ENCODE measurements at places on chromosomes 1 and 21. TPM values are rescaled to one million over a fixed set of nuclear protein-coding genes. Genes with fewer than 3 reads are reported as not detected.
A peak's percentile ranks its signal among the peaks of the same experiment; 100 is the strongest.

LAD1 gene
- total RNA-seq = 1.3 TPM

- DNase-seq = no peak
Observed at GRCh38 chr1:36387141-36387949, 1.6 kb upstream of the STK40 start.

CFHR5 gene
- not detected for total RNA-seq

DNA sequence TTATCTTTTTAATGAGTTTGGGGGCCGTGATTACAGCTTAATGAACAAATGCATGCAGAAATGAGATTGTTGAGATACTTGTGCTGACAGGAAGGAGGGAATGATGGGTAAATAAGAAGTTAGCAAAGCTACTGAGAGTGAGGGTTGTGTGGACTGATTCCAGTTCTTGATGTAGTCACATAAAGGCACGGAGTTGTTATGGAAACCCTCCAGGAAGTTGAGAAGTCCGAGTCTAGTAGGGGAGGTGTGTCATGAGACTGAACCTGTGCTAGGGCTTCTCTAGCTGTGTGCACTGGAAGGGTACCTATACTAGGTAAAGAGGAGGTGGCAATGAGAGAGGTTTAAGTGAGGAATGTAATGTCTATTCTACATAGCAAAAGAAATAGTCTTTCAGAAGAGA, 475.7 kb downstream of the USP25 start:
- no peak for DNase-seq

CENPF gene
- total RNA-seq = 2.9 TPM

- no peak for DNase-seq
Observed at GRCh38 chr1:217021956-217022355, 298.7 kb upstream of the ESRRG start.

GRCh38 chr1:247440001-247440620, 17.8 kb downstream of the OR2B11 start:
- no peak for DNase-seq

GRCh38 chr1:37673920-37674319, 18.4 kb upstream of the CDCA8 start:
- DNase-seq = no peak

- no peak for DNase-seq
Observed at GRCh38 chr1:18676332-18676781, 45.7 kb downstream of the PAX7 start.

GRCh38 chr1:200818248-200818647, 54.5 kb upstream of the GPR25 start:
- DNase-seq = no peak

DNA sequence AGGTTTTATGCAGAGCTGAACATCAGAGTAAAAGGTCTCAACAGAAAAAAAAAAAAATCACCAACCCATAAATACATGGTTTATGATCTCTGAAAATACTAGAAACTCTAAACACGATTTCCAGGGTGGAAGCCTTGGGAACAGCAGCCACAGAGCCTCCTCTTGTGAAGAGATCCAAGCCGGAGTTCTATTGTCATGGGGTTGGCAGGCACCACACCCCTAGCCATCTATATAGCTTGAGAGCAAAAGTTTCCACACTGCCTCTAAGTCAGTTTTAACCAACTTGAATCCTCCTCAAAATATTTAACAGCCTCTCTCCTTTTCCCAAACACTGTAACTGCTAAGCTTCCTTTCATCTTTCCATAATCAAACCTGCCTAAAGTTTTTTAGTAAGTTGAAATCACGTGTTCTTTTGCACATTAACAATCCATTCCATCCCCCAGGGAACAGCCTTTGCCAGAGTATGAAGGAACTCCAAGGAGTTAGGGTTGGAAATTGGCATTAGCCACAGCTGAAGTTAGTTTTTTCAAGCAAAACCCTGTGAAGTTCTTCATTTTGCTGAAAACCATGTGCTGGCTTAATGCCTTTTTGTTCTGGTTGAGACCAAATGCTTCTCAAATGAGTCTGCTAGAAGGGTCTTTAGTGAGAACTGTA, 13.8 kb upstream of the SEC16B start:
- peak; percentile 46 for DNase-seq

FAM43B gene
- 7.4 TPM for total RNA-seq

DNA sequence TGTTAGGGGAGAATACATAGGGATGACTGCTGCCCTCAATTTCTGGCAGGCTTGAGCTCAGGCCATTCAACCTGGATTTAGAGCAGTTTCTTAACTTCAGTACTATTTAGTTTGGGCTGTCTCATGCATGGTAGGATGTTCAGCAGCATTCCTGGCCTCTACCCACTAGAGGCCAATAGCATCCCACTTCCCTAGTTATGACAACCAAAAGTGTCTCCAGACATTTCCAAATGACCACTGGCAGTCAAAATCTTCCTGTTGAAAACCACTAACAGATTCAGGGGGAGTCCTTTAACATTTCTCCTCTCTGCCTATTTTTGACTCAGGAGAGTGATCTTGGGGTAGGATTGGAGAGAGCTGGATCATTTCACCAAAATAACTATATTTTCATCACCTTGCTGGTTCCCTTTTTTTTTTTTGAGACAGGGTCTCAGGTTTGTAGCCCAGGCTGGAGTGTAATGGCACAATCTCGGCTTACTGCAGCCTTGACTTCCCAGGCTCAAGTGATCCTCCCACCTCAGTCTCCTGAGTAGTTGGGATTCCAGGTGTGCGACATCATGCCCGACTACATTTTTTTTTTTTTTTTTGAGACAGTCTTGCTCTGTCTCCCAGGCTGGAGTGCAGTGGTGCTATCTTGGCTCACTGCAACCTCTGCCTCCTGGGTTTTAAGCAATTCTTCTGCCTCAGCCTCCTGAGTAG, 8.7 kb downstream of the GNAT2 start:
- no peak for DNase-seq
